Aorta (tissue), 5 donors: ENCODE measurements at places on chromosomes 6 and 20. TPM values are rescaled to one million over a fixed set of nuclear protein-coding genes. Genes with fewer than 3 reads are reported as not detected.

TINAG gene
- not detected for total RNA-seq

- no peak for DNase-seq
Measured at GRCh38 chr6:130216620-130217019, 6.1 kb downstream of the SAMD3 start.

DNA sequence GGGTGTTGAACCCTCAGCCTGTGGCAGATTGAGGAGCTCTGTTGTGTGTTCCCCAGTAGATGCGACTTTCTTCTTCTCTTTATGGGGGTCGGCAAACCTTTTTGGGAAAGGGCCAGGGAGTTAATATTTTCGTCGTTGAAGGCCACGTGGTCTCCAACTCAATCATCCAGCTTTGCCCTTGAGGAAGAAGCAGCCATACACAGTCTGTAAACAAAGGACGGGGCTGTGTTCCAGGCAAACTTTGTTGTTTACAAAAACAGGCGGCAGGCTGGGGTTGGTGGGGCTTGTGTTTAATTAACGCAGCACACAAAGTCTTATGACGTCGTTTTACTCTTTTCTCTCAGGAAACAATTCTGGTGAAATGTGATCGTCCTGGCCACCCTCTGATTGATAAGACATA lies 20.2 kb downstream of the KIF25 start:
- DNase-seq, result no peak

ID1 gene
- 396 TPM for total RNA-seq

DNA sequence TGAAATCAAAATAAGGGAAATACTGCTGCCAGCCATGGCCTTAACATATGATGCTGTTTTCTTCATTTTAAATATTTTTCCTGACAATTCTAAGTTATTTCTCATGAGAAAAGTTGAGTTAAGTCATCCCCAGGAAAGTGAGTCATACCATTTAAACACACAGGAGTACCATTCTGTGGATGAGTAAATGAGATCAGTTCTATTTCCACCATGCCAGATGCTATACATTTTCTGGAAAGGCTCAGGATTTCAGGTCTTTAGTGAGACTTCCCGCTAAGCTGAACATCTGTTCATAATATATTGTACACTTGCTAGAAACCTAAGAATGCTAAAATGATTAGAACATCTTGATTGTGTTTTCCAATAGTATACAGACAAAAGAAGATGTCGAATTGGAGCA lies 256.2 kb upstream of the MANEA start:
- DNase-seq, result no peak

DNA sequence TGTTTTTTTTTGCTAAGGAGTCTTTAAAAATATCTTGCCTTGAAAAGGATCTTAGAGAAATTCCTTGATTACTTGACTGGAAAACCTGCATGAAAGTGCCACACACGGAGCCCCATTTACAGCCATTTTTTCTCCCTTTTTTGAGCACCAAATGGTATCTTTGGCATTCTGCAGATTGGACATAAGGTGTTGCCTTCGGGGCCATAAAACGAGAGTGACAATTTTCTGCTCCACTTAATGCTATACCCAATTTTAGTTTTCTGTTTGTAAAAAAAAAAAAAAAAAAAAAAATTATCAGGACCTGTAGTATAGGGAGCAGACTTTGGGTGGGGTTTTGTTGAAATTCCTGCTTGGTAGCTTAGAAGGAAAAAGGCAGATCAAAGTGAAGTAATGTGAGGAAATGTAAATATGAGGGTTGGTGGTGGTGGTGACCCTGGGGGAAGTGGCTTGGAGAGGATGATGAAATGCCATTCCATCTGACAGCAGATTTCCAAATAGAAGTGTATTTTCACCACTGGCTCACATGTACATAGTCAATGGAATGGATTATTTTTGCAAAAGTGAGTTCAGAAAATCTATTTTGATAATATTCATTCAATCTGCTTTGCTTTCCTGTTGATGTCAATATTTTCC lies 212.1 kb upstream of the SOX4 start:
- DNase-seq, result no peak

- DNase-seq, result no peak
Measured at GRCh38 chr6:17865243-17865642, 122.2 kb downstream of the KIF13A start.

PRDM1 gene
- 10.5 TPM for total RNA-seq

- no peak for DNase-seq
Measured at GRCh38 chr20:44738813-44739477, 6.7 kb upstream of the KCNK15 start.

GRCh38 chr6:163712981-163713380 lies 298.5 kb downstream of the QKI start:
- no peak for DNase-seq

DNA sequence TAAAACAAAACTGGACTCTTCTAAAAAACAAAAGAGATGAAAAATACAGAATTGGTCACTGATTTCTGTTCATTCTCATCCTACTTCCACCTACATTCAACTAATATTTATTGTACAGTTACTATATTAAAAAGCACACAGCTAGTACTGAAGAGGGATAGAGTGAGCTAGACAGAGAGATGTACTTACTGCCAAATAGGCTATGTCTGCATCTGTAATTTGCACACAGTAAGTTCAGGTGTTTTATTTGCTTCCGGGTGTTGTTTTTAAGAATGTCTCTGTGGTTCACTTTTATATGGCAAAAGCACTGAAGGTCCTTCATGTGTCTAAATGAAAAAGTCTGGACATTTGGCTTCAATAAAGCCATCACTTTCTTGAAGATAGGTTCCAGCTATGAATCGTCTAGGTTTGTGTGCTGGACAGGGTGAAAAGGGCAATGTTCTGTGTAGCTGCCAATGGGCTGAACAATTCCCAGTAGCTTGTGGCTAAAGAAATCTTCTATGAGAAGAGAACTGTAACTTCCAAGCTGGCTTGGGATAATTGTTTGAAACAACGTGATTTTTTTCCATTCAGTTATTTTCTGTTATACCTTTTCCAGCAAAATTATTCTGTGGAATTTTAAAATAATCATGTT lies 47.3 kb downstream of the EPB41L2 start:
- DNase-seq, result no peak

MYCT1 gene
- 20.1 TPM for total RNA-seq

DNA sequence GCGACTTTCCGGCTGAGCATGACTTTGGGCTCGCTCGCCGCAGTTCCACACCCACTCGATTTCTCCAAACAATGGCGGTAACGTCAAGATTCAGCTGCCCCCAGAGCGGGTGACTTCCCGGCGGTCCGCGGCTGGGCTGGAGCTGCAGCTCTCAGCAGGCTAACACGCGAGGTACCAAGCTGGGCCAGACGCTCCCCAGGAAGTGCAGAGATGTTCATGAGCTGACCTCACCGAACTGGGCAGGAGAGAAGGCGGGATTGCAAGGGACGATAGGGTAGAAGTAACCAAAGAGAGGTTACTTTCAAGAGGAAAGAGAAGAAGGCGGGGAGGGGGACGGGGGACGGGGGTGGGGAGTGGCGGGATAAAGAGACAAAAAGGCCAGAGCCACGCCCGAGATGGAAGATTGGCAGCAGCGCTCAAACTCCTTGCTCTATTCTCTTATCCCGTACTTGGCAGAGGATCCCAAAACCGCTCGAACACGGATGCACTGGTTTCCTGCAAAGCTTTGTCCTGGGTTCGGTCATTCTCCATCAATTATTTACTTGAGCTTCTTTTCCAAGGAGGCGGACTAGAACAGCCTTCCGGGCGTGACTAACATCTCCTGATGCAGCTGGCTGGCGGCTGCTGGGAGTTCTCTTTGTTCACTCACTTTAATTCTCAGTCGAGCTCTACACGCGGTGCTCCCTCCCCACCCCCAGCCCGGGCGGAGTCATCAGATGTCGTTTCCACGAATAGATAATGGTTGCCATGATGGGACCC lies at the start of gene MTCL3:
TSS of gene MTCL3 (minus strand) at position 626 of the 759 bp plus-strand sequence.
- no peak for DNase-seq

PRND gene
- not detected for total RNA-seq

- DNase-seq, result no peak
Measured at GRCh38 chr20:24729896-24730605, 219.0 kb upstream of the CST7 start.

- peak; percentile 72 for DNase-seq
Measured at GRCh38 chr20:17648791-17649730, 33.0 kb downstream of the RRBP1 start.

MAPK13 gene
- 10.1 TPM for total RNA-seq
